ENCODE measurements at places on chromosomes 12 and 14. TPM values are rescaled to one million over a fixed set of nuclear protein-coding genes. Genes with fewer than 3 reads are reported as not detected.

Gene KCNC2
- not detected for total RNA-seq

Gene GOLGA5
- total RNA-seq, result 49.0 TPM

Gene SOX5
- 0.81 TPM for total RNA-seq

Gene ACOT4
- 0.69 TPM for total RNA-seq

Gene SLC25A29
- 31.7 TPM for total RNA-seq

Gene ANO2
- 0.05 TPM for total RNA-seq

Gene HOXC4
- not detected for total RNA-seq

Gene AHNAK2
- 56.9 TPM for total RNA-seq

Gene PRB2
- not detected for total RNA-seq

Gene RNF212B
- not detected for total RNA-seq

Gene CCDC184
- total RNA-seq, result 0.19 TPM

Gene CLEC6A
- not detected for total RNA-seq

Gene TAS2R19
- total RNA-seq, result 0.94 TPM

Gene NRXN3
- total RNA-seq, result 0.34 TPM

Gene ABCC9
- total RNA-seq, result 3.6 TPM

Gene TMTC2
- total RNA-seq, result 14.1 TPM

Gene ARHGDIB
- total RNA-seq, result 51.7 TPM

Gene C12orf43
- total RNA-seq, result 12.1 TPM

Gene ZNF84
- total RNA-seq, result 11.6 TPM

Gene IL31
- total RNA-seq, result not detected

Gene ERH
- total RNA-seq, result 114 TPM

Gene CLEC9A
- not detected for total RNA-seq

Gene EPYC
- not detected for total RNA-seq

Gene RNASE2
- not detected for total RNA-seq

Gene TBX3
- 6.5 TPM for total RNA-seq

Measured in cardiac ventricle fibroblast (primary cell).